ENCODE measurements at places on chromosomes 2 and 18.
A peak's percentile ranks its signal among the peaks of the same experiment; 100 is the strongest.

GRCh38 chr18:62538881-62539280 lies 16.1 kb downstream of the ZCCHC2 start:
- no peak for DNase-seq

- DNase-seq: peak; percentile 23
These were observed 186.0 kb upstream of the EPHA4 start for GRCh38 chr2:221758076-221758475.

- no peak for DNase-seq
These were observed 156.8 kb upstream of the UNC80 start for GRCh38 chr2:209614690-209615369.

DNA sequence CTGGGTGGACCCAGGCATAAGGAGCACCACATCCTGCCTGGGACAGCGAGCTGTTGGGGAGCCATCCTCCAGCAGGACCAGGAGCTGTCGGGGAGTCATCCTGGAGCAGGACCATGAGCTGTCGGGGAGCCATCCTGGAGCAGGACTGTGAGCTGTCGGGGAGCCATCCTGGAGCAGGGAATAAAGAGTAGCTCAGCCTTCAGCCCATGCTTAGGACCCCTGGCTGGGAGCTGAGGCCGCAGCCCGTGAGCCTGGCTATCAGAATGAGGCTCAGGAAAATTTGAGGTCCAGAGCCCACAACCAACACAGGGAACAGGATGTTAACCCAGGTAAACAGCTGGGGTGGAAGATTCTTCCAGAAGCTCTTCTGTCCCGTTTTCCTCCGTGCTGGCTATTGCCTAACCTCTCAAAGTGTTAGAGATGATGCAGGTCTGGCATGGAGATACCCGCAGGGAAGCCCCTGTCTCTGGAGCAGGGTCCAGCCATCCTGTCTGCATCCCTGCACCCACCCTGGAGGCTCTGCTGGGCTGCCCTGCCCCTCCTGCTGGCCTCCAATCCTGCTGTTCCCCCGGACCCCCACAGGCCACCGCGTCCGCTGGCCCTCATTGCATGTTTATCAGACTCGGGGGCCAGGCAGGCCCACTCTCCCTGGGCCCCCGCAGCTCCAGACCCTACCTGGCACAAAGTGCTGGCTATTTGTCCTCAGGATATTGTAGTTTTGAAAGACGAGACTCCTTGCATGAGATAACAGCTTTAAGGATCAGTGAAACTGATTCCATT lies 243.5 kb upstream of the MYT1L start:
- no peak for DNase-seq

- peak; percentile 65 for DNase-seq
These were observed 10.0 kb downstream of the HK2 start for GRCh38 chr2:74843899-74844298.

DNA sequence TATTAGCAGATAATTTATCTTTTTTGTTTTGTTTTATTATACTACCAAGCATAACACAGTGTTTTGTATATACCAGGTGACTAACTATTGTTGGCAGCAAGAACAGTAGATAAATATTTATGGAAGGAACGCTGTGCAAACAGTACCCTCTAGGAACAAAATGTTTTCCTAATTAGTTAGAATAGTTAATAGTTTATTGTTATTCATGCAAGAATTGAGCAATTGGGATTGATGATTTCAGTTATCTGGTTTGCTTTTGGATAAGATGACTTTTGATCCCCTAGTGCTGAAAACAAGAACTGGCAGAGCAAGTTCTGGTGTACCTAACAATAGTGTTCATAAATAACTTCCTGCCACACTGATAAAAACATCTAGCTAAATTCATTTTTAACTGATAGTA lies 323.3 kb downstream of the TGIF1 start:
- peak; percentile 20 for DNase-seq

DNA sequence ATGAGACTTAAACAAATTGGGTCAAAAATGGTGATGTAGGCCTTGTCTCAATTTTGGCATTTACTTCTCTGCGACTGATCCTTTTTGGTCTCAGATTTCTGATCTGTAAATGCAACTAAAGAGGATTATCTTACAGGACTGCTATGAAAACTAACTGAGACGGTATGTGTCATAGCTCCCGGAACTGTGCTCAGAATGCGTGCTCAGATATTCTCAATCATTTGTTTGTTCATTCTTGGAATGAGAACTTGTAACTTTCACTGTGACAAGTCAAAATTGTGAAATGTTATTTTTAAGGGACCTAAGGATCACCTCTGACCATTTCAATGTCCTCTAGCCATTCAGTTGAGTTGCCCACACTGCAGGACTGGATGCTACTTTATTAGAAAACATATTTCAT lies 498.2 kb upstream of the PIK3C3 start:
- DNase-seq: no peak

DNA sequence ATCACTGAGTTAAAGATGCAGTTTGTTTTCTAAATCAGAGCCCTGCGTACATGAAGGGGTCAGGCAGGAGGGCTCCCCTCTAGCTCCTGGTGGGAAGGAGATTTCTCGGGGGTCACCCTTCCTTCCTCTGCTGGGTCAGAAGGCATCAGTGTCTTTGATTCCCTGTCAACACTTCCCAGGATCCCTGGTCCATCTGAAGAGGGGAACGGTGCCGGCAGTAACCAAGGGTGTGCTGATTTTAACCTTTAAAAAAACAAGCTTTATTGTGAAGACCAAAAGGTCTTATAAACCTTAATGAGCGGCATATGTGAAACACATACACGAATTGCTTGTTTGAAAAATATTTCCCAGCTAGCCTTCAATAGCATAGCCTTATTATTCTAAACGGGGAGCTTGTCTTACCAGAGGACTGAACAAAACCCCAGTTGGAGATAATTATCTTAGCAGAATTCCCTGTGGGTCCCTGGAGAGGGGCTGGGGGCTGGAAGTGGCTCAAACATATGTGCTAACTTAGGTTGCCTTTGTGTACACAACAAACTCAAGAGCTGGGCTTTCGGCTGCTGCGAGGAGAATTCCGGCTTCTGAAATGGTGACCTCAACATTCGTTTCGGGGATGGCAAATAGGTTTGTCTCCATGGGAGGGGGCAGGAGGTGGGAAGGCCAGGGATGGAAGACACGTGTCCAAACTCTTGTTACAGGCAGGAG lies 114.9 kb upstream of the MYCN start:
- no peak for DNase-seq

Measured in fibroblast of pulmonary artery (primary cell).